Endothelial cell of coronary artery (primary cell): ENCODE measurements at places on chromosomes 5 and 9. TPM values are rescaled to one million over a fixed set of nuclear protein-coding genes. Genes with fewer than 3 reads are reported as not detected.

Gene WWC1
- under 0.01 and 0.36 TPM in 2 replicates for total RNA-seq

Gene PCDHGA12
- total RNA-seq, result 4.8 and 6.7 TPM in 2 replicates

Gene KLF4
- total RNA-seq, result 0.45 and 3.8 TPM in 2 replicates

Gene PNPLA7
- 0.36 and 0.47 TPM in 2 replicates for total RNA-seq

Gene BTNL8
- not detected in 2 replicates for total RNA-seq

Gene SLC27A6
- total RNA-seq, result 0.09 TPM in 1 of 2 replicates, not detected in the other

Gene FRMD3
- 2.3 and 14.8 TPM in 2 replicates for total RNA-seq

Gene RPL35
- total RNA-seq, result 2,620 and 2,756 TPM in 2 replicates

Gene PRRX2
- 0.66 TPM in 1 of 2 replicates, not detected in the other for total RNA-seq

Gene IL5
- not detected in 2 replicates for total RNA-seq

Gene MYOT
- not detected in 2 replicates for total RNA-seq

Gene C5orf52
- total RNA-seq, result not detected in 2 replicates

Gene FOXI1
- total RNA-seq, result under 0.01 TPM in 1 of 2 replicates, not detected in the other

Gene OGN
- under 0.01 TPM in 1 of 2 replicates, not detected in the other for total RNA-seq

Gene BHMT2
- total RNA-seq, result 0.09 TPM in 2 replicates

Gene C9
- 0.27 TPM in 1 of 2 replicates, not detected in the other for total RNA-seq

Gene GPR151
- not detected in 2 replicates for total RNA-seq

Gene SPINK1
- total RNA-seq, result 0.09 TPM in 1 of 2 replicates, not detected in the other

Gene PHYHD1
- total RNA-seq, result 0.27 and 0.75 TPM in 2 replicates

Gene CENPP
- total RNA-seq, result 2.0 and 4.1 TPM in 2 replicates

Gene OSTF1
- 88.1 and 101 TPM in 2 replicates for total RNA-seq
